ENCODE measurements at places on chromosomes 7 and 10.

DNA sequence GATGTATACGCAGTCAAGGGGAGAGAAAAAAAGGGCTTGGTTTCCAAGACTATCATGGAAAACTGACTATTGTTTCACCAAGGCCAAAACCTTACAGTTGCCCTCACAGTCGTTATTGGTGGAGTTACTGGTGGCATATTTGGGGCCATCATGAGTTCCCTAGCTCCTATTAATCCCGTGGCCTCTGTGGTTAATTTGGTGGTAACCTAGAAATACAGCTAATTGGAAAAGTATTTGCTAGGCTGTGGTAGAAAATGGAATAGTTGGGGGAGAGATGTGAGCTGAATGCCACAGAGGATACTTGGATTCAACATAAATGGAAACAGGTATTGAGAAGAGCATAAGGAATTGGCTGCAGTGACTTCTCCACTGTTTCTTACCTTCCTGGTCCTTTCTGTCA, 450.7 kb downstream of the KCNMA1 start:
- no peak for DNase-seq

- DNase-seq, result no peak
These were observed 37.8 kb downstream of the CTBP2 start for GRCh38 chr10:125122566-125122965.

DNA sequence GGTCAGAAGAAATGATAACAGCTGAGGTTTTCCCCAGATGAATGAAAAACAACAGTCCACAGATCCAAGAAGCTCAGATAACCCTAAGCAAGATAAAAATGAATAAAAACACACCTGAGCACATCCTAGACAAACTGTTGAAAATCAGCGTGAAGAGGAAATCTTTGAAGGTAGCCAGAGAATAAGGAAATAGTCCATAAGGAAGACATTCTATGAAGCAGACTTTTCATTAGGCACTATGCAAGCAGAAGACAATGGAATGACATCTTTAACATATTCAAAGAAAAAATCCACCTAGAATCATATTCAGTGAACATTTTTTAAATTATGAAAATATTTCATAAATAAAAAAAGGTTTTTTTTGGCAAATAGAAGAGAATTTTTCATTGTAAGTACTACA, 15.1 kb upstream of the IL15RA start:
- no peak for DNase-seq

DNA sequence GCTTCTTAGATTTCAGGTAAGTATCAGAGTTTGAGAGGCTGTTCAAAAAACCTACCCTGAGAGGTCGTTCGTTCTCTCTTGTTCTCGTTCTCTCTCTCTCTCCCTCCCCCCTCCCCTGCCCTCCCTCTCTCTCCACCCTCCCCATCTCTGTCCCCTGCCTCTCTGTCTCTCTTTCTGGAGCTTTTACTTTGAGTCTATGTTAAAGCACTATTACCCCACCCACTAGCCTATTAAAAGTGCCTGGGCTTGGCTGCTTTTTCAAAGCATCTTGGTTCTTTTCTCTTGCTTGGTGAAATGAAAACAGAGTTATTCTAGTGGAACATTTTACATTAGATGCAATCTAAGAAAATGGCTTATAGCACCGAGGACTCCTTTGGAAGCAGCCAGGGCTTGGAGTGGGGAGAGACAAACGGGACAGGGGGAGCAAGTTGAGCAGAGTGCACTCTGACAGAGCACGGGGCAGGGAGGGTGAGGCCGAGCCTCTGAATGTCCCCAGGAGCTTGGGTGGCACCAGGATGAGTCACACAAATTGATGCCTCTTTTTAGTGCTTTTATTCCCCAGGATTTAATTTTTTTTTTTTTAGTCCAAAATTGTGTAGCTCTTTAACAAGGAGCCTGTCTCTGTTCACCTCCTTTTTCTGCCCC, 134.3 kb downstream of the CFAP58 start:
- DNase-seq, result no peak

DNA sequence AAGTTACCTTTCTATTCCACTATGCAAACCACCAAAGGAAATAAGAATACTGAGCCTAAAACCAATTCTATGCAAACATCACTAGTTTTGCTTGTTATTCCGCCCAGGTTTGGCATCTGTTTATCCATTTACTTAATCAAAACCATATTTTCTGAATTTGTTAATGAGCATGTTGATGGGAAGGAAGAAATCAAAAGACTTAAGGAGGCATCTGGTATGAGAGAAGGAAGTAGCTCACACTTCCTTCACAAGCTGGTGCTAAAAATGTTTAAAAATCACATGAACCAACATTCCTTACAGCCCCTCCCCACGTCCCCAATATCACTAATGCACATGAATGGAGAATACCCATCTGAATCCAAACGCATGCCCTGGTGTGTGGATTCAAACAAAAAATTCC, 52.0 kb upstream of the PRKAR2B start:
- DNase-seq, result no peak

- no peak for DNase-seq
These were observed 14.5 kb downstream of the ITPRIP start for GRCh38 chr10:104323760-104324201.

DNA sequence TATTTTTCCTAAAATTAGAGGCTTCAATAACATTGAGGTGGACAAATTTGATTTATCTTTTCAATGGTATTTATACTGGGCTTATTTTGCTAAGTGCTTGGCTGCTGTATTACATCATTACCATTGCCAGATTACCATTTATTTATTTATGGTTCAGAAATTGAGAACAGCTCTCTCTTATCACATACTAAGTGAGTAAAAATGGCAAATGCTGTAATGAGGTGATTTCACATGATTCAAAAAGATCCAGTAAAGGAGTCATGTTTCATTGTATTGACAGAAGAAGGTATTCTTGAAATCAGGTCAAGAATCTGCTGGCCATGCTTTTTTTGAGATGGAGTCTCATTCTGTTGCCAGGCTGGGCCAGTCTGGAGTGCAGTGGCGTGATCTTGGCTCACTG, 322.6 kb downstream of the KIF20B start:
- no peak for DNase-seq

DNA sequence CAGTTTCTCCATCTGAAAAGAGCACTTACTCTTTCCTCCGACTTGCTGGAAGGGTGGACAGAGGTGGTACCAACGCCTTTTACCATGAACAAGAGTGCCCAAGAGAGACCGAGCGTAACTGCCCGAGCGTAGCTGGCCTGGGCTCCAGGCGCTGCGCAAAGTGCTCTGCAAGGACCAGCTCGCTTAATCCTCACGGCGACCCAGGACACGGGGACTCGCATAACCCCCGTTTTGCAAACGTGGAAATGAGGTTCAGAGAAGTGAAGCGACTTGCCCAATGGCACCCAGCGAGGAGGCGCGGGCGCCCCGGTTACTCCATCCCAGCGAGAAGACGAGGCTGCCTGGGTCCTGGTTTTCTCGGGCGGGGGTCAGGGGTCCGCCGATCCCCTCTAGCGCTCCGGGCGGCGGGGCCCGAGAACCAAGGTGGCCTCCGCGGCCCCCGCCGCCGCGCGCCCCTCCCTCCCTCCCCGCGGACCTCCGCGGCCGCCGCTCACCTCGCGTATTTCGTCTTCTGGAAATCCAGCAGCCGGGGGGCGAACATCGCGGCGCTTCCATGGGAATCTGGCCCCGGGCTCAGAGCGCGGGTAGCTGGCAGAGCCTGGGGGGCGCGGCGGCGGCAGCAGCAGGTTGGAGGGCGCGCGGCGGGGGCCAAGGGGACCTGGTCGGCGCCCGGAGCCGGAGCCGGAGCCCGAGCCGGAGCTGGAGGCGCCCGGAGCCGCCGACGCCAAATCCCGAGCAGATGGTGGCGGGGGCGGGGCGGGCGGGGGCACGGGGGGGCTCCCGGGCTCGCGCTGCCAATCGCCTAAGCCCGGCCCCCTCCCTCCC, at the start of gene MMD2:
Gene MMD2 (minus strand): TSS at position 711 of the 825 bp plus-strand sequence. CDS start 170 bp downstream, at position 541.
- peak; percentile 34 for DNase-seq

- DNase-seq, result no peak
These were observed 96.1 kb downstream of the TPST1 start for GRCh38 chr7:66301249-66301648.

GRCh38 chr10:86049442-86049841, 317.2 kb downstream of the GRID1 start:
- no peak for DNase-seq

DNA sequence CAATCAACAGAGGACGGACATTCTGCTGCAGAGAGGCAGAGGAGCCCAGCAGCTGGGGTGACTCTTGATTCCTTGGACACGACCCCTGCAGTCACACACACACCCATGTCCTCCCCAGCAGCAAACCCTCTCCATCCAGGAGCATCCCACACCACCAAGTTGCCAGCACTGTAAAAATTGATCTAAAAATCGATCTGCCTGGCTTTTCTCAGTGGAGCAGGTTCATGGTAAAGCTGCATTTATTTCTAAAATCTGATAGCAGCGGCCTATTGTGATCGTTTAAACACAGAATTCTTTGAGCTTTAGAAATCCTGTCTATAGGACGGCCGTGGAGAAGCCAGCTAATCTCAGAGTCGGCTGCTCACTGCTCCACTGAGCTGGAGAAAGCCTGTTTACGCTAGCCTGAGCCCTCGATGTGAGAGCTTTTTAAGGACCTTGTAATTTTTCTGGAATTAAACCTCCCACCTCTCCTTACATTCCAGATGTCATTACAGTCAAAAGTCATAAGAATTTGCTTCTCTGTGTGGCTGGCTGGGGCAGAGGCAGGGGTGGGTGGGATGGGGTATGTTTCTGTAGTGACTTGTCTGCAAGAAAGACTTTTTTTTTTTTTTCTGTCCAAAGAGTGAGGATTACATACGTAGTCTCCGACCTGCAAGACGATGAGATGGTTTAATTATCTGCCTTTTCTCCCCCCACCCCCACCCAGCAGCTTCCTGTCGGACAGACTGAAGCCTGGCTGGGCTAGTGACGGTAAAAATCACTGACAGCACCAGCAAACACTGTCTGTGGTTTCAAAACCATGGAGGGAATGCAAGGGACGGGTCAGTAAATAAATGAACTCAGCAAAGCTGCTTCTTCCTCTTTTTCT, 31.6 kb downstream of the TRIM8 start:
- no peak for DNase-seq

- no peak for DNase-seq
These were observed 47.6 kb downstream of the PDGFA start for GRCh38 chr7:471866-472639.

- DNase-seq, result no peak
These were observed 60.8 kb downstream of the LRGUK start for GRCh38 chr7:134187893-134188292.

- no peak for DNase-seq
These were observed 61.6 kb upstream of the WDR11 start for GRCh38 chr10:120789303-120790203.

GRCh38 chr10:45198486-45199204, 116.8 kb downstream of the OR13A1 start:
- DNase-seq, result no peak

DNA sequence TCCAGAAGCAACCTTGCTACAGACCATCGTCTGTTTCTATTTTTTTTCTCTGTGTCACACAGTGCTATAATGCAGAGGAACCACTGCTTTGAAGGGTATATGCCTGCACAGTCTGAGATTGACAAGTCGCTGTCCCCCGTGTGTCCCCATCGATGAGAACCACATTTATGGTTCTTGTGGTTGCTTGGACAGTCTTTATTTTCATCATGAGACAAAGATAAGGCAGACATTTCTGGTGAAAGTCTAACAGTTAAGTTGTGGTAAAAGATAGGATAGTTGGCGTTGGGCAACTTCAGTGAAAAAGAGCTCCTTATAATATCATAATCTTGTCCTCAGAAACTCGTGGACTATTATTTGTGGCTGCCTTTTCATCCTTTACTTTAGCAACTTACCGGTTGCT, 6.3 kb upstream of the AKR1E2 start:
- DNase-seq, result no peak

DNA sequence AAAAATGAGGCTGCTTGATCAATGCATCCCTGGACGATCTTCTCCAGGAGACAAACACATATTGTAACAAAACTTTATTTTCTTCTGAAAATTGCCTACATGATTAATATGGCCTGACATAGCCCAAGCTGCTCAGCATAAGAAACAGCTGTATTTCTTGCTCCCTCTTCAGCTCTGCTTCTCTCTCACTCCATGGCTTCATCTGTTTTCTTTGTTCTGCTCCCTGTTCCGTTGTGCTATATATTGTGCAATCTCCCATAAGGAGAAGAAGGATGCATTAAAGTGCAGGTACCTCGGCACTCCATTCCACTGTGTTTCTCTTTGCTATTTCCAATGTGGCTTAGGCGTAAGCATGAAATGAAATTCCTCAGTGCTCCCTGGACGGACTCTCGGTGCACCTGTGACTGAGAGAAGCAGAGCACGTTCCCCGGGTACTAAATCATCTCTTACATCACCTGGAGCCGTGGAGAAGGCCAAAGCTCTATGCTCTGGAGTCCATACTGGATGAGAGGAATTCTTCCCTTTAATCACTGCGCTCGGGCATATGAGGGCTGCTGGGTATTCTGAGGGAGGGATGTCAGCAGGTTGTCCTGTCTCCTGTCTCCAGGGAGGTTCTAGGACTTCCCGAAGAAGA, 254.3 kb downstream of the GALNT17 start:
- no peak for DNase-seq

DNA sequence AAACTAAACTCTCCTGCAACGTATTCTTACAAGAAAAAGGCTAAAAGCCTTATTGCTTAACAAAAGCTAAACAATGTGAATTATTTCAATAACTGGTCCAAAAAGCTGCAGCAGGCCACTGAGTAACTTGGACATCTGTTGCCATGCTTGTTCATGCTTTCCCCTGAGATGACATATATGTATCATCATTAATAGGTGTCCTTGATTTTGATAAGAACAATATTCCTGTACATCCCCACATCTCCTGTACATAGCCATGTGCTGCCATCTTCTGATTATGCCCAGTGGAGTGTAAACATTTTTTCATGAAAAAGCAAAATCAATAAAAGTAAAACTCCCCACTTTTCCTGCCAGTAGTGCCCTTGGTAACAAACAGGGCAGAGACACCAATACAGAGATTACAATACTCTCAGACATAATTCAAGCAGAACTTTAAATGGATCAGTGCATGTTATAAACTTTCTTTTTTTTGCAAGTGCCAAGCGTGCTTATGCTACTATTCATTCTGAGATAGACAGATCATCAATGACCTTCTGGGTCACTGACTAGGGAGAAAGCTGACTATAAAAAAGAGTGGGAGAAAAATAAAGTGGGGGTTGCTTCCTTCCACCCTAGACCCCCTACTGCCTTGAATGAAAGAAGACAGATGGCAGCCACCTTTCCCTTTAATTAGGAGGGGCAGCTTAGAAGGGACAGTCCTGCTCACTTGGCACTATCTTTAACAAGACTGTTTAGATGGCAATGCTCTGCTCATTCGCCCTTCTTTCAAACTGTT, 205.5 kb upstream of the KLF14 start:
- DNase-seq, result no peak

DNA sequence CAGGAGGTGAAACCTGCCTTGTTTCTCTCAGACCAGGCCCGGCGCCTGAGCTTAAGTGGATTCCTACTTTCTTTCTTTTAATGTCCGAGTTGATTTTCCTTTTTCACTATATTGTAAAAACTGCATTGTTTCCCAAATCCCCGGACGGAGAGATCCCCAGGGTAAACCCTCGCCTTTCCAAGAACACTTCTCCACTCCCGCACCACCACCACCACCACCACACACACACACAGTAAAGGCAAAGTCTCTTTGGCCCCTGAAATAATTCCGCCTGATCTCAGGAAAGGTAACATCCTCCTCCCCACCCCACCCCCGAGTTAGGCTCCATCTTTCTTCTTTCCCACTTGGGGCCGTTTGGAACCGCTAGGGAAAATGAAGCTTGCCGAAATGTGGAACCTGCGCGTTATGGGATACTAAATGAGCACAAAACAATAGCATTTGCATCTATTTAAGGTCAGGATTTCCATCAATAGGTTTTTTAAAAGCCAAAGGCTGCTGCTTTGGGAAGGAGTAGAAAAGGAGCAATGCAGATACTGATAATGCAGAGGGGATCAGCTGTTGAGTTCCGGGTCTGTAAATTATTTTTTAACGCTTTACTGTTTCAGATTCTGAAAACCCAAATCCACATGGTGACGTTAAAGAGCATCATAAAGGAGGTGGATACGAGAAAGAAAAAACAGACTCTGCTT, 2.5 kb downstream of the HPSE2 start:
- no peak for DNase-seq

All from NCI-H526 (cell line).